ENCODE measurements at places on chromosomes 2 and 18. TPM values are rescaled to one million over a fixed set of nuclear protein-coding genes. Genes with fewer than 3 reads are reported as not detected.

GRCh38 chr2:77521931-77522470 is at the start of gene LRRTM4:
Gene LRRTM4 (minus strand): TSS chr2:77522376.
- DNase-seq, result peak; percentile 2

- no peak for DNase-seq
Measured at GRCh38 chr18:58755304-58756010, 84.2 kb downstream of the MALT1 start.

DNA sequence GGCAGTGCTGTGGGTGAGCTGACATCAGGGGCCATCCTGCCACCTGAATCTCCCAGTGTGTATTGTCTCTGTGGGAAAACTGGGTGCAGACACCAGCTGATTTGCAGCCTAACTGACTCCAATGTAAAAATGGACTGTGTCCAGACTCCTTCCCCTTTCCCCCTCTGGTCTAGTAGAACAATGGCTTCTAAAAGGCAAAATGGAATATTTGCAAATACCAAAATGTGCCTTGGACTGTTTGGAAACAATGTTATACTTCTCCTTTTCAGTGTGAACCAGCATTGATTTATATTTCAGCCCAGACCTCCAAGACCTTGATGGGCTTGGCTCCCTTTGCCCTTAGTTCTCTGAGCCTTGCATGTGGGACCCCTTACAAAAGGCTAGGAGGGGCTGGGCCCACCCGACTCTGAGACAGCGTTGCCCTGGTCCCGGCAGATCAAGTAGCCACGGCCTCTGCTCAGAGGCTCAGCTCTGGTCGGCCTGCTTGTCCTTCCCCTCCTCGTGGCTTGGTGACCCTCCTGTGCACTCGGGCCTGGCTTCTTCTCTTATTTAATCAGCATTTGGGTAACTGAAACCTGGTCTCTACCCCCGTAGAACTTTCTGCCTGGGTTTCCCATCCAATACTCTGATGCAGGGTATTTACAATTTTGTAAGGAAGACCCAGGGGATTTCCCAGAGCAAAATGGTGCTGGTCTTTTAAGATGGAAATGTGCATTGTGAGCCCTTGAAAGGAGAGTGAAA is 18.0 kb upstream of the ACKR3 start:
- DNase-seq, result no peak

DNA sequence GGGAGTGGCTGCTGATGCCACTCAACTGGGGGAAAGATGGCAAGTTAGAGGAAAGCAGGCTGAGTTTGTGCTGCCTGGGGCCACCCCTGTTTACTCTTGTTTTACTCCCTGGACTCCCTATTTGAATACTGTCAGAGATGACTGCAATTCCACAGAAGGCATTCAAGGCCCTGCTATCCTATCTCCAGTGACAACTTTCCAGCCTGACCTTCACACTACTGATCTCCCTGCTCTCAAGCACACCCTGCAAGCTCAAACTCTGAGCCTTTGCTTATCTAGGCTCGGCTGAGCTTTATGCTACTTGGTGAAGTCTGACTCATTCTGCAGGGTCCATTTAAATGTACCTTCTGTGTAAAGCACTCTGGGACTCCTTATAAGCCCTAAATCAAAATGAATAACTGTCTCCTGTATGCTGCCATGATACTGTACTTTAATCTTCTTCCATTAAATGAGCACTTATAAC is 39.3 kb upstream of the DSG1 start:
- no peak for DNase-seq

DNA sequence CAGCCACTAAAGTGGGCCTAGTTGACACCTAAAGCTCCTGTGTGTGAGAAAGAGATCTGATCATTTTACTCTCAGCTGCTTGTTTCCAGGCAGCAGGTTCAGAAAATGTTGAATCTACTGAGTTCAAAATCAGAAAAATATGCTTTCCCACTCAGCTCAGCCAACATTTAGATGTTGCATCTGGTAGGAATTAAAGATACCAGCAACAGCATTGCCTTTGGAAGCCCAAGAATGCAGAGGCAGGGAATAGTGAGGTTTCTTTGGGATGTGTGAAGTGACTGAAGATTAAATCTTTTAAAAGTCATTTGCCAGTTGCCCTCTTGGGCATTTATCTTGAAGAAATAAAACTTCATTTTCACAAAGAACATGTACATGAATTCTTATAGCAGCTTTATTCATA is 33.9 kb upstream of the DOCK10 start:
- no peak for DNase-seq

DNA sequence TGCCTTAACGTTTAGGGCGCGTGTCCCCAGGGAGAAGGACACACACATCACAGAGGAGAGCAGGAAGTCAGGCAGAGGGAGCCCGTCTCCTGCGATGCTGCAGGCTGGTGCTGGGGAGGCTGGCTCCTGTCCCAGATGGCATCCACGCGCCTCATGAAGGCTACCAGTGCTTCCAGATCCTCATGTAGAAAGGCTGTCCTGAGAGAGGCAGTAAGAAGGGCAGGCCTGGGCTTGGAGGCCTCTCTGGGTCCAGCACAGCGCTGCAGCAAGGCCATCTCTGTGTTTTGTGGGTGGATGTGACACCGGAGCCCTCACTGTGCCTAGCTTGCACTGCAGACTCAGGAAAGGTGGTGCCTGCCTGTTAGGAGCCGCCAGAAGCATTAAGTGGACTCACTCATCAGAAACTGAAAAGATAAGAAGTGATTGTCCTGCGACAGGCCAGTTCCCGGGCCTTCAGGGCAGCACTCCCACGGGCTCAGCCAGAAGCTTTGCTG is 62.7 kb downstream of the FAM168B start:
- no peak for DNase-seq

The SIX2 gene
- polyA plus RNA-seq, result 0.03 TPM

DNA sequence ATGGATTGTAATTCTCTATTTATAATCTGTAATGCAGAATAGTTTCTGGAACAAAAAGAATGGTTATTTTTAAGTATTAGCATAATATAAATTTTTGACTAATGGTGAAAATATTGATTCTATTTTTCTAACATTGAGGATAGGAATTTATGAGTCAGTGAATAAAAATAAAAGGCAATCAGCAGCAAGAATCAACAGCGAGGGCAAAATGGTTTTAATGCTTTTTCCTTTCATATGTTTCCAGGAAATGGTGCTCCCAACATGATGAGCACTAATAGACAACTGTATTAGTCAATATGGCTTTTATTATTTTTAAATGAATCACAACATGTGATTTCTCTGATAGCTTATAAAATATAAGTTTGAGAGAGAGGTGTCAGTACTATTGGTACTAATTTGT is 90.7 kb upstream of the TFPI start:
- DNase-seq, result no peak

DNA sequence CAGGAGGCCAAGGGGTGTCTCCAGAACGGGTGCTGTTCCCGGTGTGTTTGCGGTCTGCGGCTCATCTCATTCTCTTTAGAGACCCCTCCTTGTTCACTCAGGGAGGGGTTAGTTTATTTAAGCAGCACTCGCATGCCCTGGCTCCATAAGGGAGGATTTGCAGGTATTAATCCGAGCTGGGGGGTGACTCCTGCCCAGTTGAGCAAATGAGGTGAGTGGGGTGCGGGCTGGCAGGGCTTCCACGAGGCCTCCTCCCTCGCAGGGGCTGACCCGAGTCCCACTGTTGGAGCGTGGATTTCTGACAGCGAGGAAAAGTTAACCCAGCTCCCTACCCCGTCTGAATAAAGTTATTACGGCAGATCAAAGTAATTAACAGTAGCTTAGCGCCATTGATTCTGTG is 371.8 kb upstream of the SALL3 start:
- DNase-seq, result no peak

The EN1 gene
- polyA plus RNA-seq, result 0.03 TPM

The C2orf78 gene
- polyA plus RNA-seq, result not detected

DNA sequence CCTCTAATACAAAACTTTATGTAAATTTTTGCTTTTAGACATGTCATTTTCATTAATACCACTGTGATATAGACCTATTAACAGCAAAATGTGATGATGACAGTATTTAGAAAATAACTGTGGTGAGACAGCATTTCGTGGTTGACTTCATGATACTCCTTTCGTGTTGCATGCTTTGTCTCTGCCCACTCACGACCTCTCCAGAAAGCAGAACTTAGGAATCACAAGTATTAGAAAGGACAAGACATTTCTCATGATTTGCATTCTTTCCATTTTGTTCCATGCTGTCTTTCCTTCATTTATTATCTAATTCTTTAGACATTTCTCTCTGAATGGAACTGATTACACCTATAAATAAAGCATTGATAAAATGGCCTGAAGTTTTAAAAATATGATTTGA is 85.2 kb upstream of the POU3F3 start:
- peak; percentile 94 for DNase-seq

The FN1 gene
- 3,495 TPM for polyA plus RNA-seq

The C2orf80 gene
- polyA plus RNA-seq, result not detected

The UGT1A10 gene
- polyA plus RNA-seq, result not detected

- DNase-seq, result peak; percentile 11
Measured at GRCh38 chr2:165582863-165583506, 113.5 kb downstream of the CSRNP3 start.

DNA sequence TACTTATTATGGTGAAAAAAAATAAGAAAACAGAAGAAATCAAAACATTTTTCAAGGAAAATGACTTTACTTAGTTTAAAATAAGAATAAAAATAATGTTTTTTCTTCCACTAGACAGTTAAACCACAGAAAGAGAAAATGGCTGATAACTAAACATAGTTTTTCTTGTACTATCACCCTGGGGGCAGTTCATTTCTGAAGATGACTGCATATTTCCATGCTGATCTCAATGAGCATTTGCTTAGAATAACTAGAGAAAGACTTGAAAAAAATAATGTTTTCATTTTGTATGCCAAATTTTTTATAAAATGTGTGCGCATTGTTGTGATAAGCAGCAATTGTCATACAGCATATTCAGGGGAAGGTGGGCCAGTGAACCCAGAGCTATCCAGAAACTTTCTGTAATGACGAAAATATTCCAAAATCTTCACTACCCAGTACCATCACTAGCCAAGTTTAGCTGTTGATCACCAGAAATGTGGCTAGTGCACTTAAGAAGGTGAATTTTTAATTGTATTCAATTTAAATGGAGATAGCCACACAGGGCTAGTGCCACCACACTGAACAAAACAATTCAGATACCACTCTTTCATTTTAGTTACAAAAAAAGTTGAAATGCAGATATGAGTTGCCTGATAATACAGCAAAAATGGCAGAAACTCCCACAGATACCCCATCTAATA is 513.4 kb upstream of the NETO1 start:
- DNase-seq, result peak; percentile 44

The HOXD12 gene
- not detected for polyA plus RNA-seq

DNA sequence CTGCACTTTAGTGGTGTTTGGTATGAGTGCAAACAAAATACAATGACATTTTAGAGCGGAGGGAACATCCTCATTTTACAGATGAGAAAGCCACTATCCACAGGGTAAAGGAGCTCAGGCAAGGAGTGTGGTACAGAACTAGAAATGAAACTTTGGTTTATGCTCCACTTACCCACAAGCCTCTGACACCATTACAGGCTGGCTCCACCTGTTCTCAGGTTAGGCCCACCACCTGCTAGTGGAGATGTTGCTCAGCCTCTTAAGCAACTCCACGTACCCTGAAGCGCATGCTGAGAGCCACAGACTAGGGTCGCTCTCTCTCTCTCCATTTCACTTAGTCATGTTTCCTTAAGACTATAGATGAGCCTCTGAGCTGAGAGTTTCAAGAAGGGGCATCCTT is 130.0 kb downstream of the MBD2 start:
- DNase-seq, result no peak

The CELF4 gene
- not detected for polyA plus RNA-seq

The SERPINB13 gene
- polyA plus RNA-seq, result not detected

DNA sequence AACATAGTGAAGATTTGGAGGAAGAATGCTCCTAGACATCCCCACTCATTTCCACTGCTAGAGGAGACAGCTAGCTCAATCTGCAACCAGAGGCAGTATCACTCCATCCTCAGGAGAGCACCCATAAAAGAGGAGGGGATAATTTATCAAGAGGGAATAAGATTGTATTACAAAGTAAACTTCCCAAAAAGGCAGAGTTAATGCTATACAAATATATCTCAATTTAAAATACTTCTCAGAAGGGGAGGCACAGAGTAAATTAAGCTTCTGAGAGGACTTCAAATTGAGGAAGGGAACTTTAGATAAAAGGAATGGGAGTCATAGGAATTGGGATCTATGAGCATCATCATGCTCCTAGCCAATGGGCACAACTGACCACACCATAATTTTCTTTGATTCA is 29.1 kb downstream of the EXOC6B start:
- no peak for DNase-seq

GRCh38 chr2:216960671-216961268 is 100.9 kb upstream of the TNP1 start:
- no peak for DNase-seq

GRCh38 chr2:132979339-132980093 is 309.5 kb upstream of the LYPD1 start:
- DNase-seq, result no peak

The RFX8 gene
- polyA plus RNA-seq, result 4.3 TPM

The FASTKD1 gene
- 11.5 TPM for polyA plus RNA-seq

The PAIP2B gene
- 0.16 TPM for polyA plus RNA-seq

DNA sequence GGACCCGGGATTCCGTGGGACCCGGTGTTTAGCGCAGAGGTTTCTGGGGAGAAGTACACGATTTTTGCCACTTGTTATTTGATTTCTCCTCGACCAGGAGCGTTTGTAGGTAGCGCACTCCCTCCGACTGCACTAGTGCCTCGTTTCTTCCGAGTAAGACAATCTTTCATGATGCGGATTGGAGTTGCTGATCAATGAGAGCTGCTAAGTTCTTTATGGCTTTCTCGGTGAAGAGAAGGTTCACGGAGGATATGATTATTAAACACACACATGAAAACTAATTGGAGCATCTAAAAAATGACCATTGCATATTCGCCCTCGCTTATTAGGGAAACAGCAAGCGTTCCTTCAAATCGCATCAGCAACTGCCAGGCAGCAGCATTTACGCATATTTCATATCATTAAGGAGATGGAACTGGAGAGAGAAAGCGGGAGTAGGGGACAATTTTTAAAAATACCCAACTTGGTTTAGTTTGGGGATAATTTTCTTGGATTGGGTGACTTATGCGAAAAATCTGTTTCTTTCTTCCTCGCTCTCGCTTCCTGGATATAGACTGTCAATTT is 616 bp downstream of the EML6 start:
- peak; percentile 20 for DNase-seq

- no peak for DNase-seq
Measured at GRCh38 chr2:98907385-98907784, 28.6 kb downstream of the CRACDL start.

GRCh38 chr2:137764646-137765045 is 199.6 kb upstream of the HNMT start:
- no peak for DNase-seq

- DNase-seq, result peak; percentile 74
Measured at GRCh38 chr18:74652392-74652988, 54.8 kb downstream of the ZNF407 start.

- DNase-seq, result no peak
Measured at GRCh38 chr2:11103984-11104793, 51.1 kb upstream of the SLC66A3 start.

DNA sequence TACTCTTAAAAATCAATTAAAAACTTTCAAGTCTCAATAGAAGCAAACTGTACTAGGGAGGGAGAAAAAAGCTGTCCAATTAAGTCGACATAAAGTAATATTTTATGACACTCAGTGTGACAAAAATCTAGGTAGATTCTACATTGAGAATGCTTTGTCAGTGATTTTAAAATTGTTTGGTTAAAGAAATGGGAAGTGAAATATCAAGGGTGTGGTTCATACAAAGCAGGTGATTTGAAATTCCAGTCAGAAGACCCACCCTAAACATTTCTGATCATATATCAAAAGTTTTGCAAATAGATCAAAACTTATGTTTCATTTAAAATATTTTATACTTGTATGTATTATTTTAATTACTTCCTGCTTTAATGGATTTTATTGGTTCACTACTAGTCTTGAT is 338.9 kb upstream of the DCC start:
- DNase-seq, result no peak
